Daoy (cell line): ENCODE measurements at places on chromosomes 1 and 21.

DNA sequence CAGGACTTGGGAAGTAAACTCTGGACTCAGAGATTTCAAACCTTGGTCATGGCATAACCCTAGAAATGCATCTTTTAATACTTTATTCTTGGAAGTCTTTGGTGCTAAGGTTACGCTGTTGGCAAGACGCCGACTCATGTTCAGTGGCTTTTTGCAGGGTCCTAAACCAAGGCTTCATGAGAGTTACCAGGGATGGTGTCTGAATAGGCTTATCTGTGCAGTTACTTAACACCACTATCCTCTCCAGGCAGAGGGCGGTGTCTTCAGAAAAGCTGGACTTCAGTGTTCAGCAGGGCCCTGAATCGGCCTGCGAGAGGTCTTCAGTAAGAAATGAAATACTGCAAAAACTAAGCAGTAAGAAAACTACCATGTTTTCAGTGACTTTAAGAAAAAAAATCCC lies 58.3 kb downstream of the SIM2 start:
- DNase-seq: no peak

GRCh38 chr21:26806801-26807295 lies 38.4 kb downstream of the ADAMTS1 start:
- DNase-seq: peak; percentile 20

DNA sequence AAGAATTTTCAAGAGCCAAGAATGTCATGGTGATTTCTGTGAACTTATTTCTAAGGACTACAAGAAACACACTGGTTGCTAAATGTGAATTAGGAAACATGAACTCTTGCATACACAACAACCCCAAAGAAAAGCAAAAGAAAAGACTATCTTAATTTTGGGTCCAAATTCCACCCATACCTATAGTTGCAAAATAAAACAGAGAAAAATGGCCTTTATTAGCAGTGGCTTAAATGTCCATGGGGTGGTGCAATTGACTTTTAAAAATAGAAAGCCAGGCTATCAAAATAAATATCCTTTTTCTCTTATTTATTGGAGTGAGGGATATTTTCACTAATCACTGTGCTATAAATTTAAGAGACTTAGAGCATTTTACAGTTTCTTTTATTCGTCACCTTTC lies 80.9 kb upstream of the DPYD start:
- no peak for DNase-seq

DNA sequence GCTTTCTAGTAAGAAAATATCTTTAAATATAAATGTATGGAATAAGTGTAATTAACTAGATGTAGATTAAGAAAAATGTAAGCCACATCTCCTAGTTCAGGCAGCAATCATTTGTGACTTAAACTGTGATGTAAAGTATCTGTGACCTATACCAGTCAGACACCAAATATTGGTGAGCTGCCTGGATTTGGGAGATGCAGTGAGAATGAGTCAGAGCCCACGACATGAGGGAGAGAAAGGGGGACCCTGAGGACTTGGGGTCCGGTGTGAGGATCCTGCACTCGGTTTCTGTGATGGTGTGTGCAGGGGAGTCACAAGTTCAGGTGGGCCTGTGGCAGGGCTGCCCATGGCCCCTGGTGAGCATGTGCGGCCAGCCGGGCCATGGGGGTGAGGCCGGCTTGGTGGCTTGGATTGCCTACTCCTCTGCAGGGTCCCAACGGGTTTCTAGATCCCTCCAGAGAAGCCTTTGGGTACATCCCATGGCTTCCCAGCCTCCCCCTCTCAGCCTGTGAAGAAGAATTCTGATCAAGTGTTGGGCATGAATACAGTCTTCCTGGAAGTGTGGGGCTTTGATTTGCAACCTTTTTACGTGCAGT lies 19.0 kb upstream of the ABCG1 start:
- DNase-seq: no peak

- DNase-seq: no peak
These were observed 318.2 kb upstream of the CAMK1G start for GRCh38 chr1:209265301-209265700.

- DNase-seq: no peak
These were observed 1.7 kb downstream of the ANP32E start for GRCh38 chr1:150234309-150234565.

- DNase-seq: no peak
These were observed 78.3 kb downstream of the CLEC20A start for GRCh38 chr1:178418284-178418955.

- no peak for DNase-seq
These were observed 12.8 kb upstream of the RGS16 start for GRCh38 chr1:182617014-182617429.

GRCh38 chr1:245217853-245218608 lies 63.2 kb downstream of the KIF26B start:
- no peak for DNase-seq

DNA sequence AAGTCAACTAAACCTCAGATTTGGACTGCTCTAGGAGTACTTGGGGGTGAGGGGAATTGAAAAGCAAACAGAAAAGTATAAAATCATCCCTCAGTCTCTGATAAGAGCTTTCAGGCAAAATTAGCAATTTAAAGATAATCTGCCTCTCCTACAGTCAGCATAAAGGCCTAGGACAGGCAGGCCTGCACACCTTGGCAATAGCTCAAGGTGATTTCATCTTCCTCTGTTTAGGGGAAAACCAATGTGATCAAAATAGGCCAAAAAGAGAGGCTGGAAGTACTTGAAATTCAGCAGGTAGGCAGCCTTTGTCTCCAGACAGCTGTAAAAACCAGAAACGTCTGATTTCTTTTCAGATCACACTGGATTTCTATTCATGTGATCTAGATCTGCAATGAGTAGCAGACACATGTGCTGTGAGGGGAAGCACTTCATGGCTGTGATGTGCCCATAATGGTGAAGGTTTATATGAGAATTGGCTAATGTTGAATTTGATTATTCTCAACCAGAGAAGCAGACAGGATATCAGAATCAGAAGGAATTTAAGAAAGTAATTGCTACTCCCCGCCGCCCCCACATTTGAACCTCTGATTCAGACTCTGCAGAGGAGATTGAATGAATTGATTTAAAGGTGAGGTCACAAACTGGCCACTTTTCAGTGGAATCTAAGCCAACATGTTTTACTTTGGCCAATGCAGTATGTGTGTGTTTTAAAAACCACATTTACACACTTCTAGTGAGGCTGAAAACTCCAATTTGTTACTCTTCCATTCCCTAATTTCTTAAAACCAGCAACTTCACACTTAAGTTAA lies 45.8 kb upstream of the DNASE2B start:
- DNase-seq: no peak

DNA sequence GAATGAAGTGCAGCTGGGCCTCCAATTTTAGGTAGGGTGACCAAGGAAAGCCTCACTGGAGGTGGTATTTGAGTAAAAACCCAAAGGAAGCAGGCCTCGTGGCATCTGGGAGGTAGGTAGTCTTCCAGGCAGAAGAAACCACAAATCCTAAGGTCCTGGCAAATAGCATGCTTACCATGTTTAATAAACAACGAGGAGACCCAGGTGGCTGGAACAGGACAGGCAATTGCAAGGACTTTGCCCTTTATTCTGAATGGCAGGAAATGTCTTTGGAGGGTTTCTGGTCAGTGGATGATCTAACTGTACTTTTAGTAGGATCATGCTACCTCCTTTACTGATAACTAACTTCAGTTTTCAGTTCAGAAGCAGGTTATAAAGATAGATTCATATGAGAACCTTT lies 52.2 kb downstream of the EPB41 start:
- no peak for DNase-seq
